ENCODE measurements at places on chromosomes 16 and 17. TPM values are rescaled to one million over a fixed set of nuclear protein-coding genes. Genes with fewer than 3 reads are reported as not detected.

Gene BAHCC1
- total RNA-seq: 1.8 TPM

Gene C17orf107
- total RNA-seq: 1.1 TPM

Gene CCDC200
- total RNA-seq: not detected

Gene HSBP1
- total RNA-seq: 32.2 TPM

Gene CCL4
- not detected for total RNA-seq

Gene FLYWCH2
- 50.9 TPM for total RNA-seq

Gene CES5A
- total RNA-seq: not detected

Gene HOXB9
- not detected for total RNA-seq

Gene CSH2
- not detected for total RNA-seq

Gene TOX3
- total RNA-seq: not detected

Gene CACNG1
- total RNA-seq: not detected

Gene HCRT
- not detected for total RNA-seq

Gene DNAH17
- total RNA-seq: 1.1 TPM

Gene LRRC75A
- total RNA-seq: not detected

Gene CD79B
- total RNA-seq: not detected

Gene CNGB1
- 2.7 TPM for total RNA-seq

Gene SLC9A5
- total RNA-seq: 1.2 TPM

Gene ASPA
- total RNA-seq: not detected

Gene CDRT15L2
- total RNA-seq: not detected

Gene GDPD1
- total RNA-seq: 1.5 TPM

Gene PPL
- total RNA-seq: 51.1 TPM

Gene NPIPA1
- total RNA-seq: 28.3 TPM

Gene KCNH4
- total RNA-seq: not detected

Gene PRSS22
- total RNA-seq: 2.8 TPM

Gene PGAP3
- 3.9 TPM for total RNA-seq

Gene STARD3
- total RNA-seq: 29.9 TPM

Gene CD300E
- total RNA-seq: not detected

Gene SULT1A2
- 0.23 TPM for total RNA-seq

Gene EPOP
- 4.1 TPM for total RNA-seq

Gene RPRML
- total RNA-seq: not detected

Gene SPATA32
- not detected for total RNA-seq

Gene LPO
- not detected for total RNA-seq

Gene ADAMTS18
- not detected for total RNA-seq

Gene RASL10B
- 0.11 TPM for total RNA-seq

Gene NPTX1
- total RNA-seq: 0.08 TPM

Data from hair follicular keratinocyte (primary cell).